ENCODE measurements at places on chromosomes 2 and 18.
A peak's percentile ranks its signal among the peaks of the same experiment; 100 is the strongest.

DNA sequence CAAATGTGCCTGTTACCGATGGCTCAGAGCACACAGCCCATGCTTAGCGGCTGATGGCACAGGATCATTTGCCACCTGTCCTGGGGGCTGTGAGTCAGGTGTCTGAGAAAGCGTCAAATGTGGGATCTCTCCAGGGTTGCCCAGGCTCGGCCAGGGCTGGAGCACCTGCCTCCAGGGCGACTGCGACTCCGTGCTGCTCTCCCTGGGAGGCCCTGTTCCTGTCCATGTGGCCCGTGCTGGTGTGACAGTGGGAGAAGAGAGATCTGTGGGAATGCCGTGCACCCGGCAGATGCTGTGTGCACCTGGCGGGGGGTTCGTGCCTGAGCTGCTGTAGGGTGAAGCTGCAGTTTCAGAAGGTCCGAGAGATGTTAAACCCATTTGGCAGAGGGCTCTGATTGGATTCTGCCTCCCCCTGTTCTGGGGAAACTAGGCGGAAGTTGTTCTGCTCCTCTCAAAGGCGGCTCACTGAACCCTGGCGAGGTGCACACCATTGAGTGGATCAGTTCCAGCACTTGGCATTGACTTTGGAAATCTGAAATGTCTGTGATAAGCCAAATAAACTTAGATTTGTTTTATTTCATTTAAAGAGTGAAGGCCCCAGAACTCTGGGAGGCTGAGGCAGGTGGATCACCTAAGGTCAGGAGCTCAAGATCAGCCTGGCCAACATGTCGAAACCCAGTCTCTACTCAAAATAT, 34.7 kb upstream of the TPO start:
- DNase-seq = no peak

DNA sequence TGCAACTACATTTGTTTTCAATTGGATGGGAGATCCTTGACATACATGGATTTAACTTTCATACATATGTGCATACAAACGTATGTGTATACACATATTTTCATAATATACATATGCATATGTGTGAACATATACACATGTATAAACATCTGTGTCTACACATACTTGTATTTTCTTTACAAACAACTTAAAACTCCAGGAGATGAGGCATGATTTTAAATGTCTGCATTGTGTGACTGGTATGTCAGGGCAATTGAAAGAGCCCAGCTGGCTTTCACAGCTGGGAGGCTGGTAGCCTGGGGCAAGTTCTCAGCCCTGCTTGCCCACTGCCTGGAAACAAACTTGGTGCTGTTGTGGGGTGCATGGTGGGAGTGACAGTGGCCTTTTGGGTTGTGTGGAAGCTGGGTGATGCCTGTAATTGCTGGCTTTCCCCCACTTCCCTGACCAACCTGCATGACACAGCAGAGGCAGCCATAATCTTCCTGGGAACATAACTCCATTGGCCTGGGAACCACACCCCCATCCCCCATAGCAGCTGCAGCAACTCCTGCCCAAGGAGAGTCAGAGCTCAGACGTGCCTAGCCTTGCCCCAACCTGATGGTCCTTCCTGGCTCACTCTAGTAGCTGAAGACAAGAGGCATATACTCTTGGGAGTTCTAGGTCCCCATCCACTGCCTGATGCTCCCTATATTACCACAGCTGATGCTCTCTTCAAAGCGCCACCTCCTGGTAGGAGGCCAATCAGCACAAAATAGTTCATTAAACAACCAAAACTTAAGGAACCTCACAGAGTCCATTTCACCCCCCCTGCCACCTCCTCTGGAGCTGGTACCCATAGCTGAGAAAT, 158.3 kb downstream of the CERS6 start:
- no peak for DNase-seq

DNA sequence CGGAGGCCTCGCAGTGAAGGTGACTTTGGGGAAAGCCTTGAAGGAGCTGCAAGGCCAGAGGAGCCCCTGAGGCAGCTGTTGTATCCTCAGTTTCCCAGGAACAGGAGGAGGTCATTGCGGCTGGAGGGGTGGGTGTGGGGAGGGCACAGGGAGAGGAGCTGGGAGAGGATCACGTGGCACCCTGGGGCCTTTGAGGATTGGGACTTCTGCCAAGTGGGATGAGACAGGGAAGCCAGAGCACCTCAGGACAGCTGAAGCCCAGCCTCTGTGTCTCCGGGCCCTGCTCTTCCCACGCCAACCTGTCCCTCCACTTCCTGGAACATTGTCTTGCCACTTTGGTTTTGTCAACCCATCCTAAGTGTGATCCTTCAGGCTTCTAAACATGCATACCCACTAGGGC, 19.4 kb upstream of the RRM2 start:
- DNase-seq = no peak

GRCh38 chr2:30769891-30770462, 37.3 kb downstream of the CAPN13 start:
- DNase-seq = no peak

- peak; percentile 21 for DNase-seq
Measured at GRCh38 chr18:49510393-49511115, 23.5 kb upstream of the C18orf32 start.

- peak; percentile 59 for DNase-seq
Measured at GRCh38 chr2:96891591-96892333, 21.9 kb upstream of the SEMA4C start.

- DNase-seq = no peak
Measured at GRCh38 chr18:22608847-22609246, 191.1 kb upstream of the CTAGE1 start.

GRCh38 chr2:238108423-238109183, 8.5 kb downstream of the ESPNL start:
- DNase-seq = no peak

DNA sequence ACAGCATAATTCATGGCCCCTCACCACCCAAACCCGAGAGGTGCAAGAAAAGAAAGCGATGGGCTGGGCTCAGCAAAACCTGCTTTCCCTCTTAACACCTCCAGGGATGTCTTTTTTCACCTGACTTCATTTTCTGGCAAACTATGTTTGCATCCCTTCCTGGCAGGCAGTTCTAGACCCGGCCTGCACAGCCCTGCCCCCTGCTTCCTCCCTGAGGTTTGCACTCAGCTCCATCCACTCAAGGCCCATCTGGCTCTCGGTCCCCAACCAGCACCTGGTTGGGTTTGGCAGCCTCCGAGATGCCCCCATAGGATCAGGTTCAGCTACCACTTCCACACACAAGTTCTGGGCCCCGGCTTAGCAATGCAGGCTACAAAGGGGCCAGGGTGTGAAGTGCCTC, 185.7 kb downstream of the SMAD7 start:
- DNase-seq = no peak

Measured in C1 segment of cervical spinal cord (tissue), 14 donors.